ENCODE measurements at places on chromosomes 13 and 19.

- no peak for DNase-seq
Observed at GRCh38 chr13:43687038-43687437, 99.7 kb downstream of the ENOX1 start.

DNA sequence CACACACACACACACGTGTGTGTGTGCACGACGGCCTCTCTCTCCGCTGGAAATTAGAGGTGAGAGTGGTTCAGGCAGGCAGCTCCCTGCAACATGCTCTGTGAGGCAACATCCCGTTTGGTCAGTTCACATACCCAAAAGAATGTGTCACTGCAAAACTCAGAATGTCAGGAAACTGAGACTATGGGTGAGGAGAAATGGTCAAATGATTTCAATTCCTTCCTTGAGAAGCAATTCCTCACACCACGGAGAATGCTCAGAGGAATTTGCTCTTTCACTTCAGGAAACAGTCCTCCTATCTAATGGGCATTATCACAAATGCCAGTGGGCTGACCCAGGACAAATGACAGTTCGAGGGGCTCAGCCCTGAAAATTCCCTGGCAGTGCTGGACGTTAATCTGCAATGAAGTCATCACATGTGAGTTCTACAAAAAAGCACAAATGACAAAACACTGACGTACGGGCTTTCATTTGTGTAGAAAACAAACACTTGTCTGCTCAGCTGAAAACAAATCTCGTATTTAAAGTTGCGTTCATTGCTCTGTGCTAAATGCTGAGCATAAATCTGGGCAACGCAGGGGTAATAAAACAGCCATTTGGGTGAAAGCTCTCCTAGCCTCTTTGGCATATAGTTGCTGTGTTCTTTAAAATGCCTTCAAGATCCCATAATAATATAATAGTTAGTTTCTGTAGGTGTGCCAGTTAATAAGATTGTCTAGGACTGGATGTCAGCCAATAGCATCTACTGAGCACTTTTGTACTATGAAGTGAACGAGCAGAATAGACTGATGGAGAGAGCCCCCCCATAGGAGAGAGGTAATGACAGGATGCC, 18.6 kb upstream of the LATS2 start:
- peak; percentile 76 for DNase-seq

DNA sequence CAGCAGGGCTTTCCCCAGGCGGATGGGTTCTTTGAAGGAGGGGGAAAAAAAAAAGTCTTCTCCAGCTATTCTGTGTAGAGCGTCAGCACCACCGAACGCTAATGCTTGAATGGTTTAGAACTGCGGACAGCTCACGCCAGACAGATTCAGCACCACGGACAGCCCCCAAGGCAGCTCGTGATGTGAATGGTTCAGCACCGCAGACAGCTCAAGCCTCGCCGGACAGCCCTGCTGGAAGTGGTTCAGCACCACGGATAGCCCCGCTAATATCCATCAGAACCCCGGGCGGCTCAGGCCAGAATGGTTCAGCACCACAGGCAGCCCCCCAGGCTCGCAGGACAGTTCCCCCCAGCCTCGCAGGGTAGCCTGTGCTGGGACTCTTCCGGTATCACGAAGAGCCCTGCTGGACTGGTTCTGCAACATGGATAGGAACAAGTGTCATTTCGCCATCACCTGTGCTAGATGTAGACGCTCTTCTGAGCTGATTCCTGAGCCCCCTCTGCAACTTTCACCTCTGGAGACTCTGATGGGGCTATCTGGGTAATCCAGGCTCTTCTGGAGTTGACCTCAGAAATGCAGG, 4.9 kb upstream of the SMIM17 start:
- peak; percentile 47 for DNase-seq

GRCh38 chr19:14889994-14890642, 4.2 kb upstream of the OR7A17 start:
- DNase-seq: no peak

GRCh38 chr13:102909971-102910370, 64.1 kb downstream of the ERCC5 start:
- no peak for DNase-seq

DNA sequence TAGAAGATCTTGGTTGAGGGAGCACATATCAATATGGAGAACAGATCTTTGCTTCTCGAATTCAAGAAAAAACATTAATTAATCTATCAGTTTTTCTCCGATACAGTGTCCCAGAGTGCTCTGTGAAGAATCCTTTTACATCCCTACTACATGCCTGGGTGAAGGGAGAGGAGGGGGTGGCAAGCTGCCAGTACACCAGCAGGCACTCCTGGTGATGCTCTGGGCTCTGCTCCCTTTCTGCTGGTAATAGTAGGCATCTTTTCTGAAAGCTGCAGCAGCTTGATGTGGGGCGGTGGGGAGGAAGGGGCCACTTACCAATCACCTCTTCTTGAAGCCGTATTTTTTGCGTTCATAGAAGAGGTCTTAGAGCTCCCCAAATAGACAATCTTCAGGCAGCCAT, 30.7 kb downstream of the PBX4 start:
- no peak for DNase-seq

GRCh38 chr13:74574964-74575728, 440.9 kb upstream of the KLF12 start:
- DNase-seq: no peak

DNA sequence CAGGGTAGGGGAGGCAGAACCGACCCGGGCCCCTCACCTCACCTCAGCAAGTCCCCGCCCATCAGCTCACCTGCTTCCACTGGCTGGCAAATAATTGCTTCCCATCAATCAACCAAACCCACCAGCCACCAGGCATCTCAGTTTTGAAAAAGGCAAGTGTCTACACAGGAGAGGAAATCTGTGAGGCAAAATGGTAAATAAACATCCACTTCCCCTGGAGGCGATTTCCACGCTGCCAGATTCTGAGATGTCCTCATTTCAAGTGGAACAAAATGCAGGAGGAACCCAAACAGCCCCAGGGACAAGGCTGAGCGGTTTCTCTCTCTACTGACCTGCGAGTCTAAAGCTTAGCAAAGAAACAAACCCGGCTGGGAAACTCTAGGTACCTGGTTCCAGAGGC, 117.5 kb downstream of the CRYL1 start:
- no peak for DNase-seq

GRCh38 chr19:30666301-30666803, 294.2 kb downstream of the ZNF536 start:
- no peak for DNase-seq

- DNase-seq: no peak
Observed at GRCh38 chr13:51267622-51268021, 45.4 kb downstream of the FAM124A start.

- peak; percentile 92 for DNase-seq
Observed at GRCh38 chr19:17553256-17553655, 2.2 kb upstream of the COLGALT1 start.

- DNase-seq: no peak
Observed at GRCh38 chr13:40438022-40438680, 228.3 kb downstream of the FOXO1 start.

GRCh38 chr13:38804536-38804935, 117.7 kb downstream of the FREM2 start:
- DNase-seq: no peak

DNA sequence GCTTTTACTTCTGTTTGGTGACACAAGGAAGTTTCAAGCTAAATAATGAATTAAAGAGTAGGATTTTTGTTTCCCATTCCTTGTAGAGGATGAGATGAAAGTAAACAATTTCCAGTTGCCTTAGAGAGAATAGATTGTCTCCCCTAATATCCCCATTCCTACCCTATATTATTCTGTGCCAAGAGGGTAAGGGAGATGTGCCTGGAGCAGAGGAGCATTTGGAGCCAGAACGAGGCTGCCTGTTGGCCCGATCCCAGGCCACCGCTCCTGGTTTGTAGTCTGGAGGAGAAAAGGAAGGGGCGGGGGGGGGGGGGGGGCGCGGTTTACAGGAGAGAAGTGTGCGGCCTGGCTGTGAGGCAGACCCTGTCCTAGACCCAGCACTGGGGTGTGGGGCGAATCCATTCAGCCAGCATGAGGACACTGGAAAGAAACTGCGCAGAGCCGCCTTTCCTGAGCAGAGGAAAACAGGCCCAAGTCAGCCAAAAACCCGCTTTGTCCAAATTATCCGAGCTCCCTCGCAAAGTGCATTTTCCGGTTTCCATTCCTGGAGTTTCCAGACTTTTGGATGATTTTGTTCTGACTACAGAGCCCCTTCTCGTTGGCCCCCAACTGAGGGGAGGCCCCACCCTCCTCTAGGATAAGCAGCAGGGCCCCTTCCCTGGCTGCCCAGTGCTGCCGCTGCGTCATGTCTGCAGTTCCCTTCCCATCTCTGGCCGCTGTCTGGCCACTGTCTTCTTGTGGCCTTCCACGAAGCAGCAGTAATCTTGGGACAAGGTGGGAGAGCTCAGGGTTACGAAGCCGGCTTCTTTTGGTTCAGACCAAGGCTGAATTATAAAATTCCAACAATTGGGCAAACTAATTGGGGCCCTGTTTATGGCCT, 23.0 kb downstream of the NFIX start:
- no peak for DNase-seq

GRCh38 chr13:39879286-39880035, 224.0 kb downstream of the COG6 start:
- no peak for DNase-seq

- DNase-seq: no peak
Observed at GRCh38 chr13:113162783-113163685, 4.6 kb downstream of the PROZ start.

Data from skeletal muscle cell (primary cell).